ENCODE measurements at places on chromosomes 5 and 9.

DNA sequence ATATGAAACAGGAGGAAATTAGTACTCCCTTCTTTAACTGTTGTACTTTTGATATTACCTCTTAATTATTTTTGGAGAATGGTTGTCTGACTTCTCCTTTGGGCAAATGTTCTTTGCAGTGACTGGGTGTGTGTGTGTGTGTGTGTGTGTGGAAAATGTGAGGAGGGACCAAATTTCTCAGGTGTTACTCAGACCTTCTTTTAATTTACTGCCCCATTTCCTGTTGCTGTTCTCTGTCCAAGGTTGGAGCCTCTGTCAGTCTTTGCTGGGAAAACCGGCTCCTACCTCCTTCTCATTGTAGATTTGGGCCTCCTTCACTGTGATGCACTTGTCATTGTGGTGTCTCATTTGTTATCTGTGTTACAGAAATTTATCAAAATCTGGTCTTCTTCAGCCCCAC is 68.4 kb downstream of the PBX3 start:
- no peak for DNase-seq

- no peak for DNase-seq
These were observed 24.8 kb downstream of the ADCY2 start for GRCh38 chr5:7420510-7421280.

GRCh38 chr5:157283434-157283833 is 17.5 kb downstream of the CYFIP2 start:
- peak; percentile 39 for DNase-seq

DNA sequence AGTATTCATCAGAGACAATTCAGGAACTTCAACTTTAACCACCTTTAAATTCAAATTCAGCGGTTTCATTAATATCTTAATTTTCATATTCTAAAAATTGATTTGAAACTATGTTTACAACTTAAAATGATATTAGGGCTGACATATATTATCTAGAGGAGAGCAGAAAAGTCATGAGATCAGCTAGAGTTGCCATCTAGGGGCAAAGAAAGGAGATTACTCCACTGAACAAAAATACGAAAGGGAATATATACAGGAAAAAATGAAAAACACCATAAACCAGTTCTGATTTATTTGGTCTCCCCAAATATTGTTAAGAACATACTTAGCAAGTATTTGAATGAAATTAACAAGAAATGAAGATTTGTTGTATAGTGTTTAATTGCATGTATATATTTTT is 946.3 kb downstream of the DTWD2 start:
- DNase-seq = no peak

- no peak for DNase-seq
These were observed 388.7 kb downstream of the EFNA5 start for GRCh38 chr5:107282061-107282460.

GRCh38 chr5:13498279-13498678 is 446.2 kb downstream of the DNAH5 start:
- DNase-seq = no peak

GRCh38 chr9:125106285-125106893 is 36.9 kb downstream of the SCAI start:
- DNase-seq = no peak

DNA sequence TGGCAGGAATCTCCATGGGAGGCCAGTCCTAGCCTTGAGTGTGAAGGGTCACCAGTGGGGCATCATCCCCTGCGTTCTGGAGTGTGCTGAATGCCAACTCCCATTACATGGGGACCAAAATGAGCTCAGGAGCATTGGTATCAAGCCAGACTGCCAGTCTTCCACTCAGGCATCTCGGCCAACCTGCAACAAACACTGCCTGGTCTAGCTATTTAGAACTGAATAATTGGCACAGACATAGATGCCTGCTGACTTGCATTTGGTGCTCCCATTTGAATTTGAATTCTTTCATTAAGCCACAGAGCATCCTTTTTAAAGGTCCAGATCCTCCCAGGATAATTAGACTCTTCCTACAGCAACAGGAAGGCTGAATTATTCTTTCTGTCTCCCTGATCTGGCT is 116.6 kb upstream of the ABCA1 start:
- DNase-seq = no peak

- no peak for DNase-seq
These were observed 26.0 kb downstream of the IRX4 start for GRCh38 chr5:1856596-1857255.

DNA sequence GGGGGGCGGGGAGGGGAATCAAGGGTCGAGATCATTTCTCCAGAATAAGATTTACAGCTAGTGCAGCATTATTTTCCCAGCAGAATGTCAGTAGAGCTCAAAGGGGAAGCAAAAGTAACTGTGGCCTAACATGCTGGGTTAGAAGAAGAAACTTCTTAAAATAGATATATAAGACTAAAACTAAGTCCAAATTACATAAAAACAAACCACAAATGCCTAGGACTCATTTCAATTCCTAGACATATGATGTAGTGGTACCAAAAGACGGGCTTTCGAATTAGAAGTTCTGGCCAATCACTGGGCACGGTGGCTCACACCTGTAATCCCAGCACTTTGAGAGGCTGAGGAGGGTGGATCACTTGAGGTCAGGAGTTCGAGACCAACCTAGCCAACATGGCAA is 20.8 kb upstream of the MELK start:
- DNase-seq = no peak

DNA sequence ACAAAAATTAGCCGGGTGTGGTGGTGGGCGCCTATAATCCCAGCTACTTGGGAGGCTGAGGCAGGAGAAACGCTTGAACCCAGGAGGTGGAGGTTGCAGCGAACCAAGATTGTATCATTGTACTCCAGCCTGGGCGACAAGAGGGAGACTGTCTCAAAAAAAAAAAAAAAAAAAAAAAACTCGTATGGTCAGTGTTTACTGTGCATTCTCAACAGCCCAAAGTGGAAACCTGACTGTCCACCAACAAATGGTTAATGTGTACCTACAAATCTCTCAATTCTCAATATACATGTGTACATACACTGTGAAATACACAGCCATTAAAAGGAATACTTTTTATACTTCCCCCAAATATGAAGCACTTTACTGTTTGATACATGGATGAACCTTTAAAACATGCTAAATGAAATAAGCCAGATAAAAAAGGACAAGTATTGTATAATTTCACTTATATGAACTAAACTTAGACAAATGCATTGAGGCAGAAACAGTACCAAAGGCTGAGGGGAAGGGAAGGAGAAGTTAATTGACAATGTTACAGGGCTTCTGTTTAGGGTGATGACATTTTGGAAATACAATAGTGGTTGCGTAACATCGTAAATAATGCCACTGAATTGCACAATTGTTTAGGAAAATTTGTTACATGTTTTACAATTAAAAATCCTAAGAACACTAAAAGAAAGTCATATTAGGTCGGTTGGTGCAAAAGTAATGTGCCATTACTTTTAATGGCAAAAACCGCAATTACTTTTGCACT is 16.5 kb downstream of the DNAJA1 start:
- DNase-seq = peak; percentile 46

GRCh38 chr5:9320652-9321051 is 225.2 kb downstream of the SEMA5A start:
- DNase-seq = no peak

DNA sequence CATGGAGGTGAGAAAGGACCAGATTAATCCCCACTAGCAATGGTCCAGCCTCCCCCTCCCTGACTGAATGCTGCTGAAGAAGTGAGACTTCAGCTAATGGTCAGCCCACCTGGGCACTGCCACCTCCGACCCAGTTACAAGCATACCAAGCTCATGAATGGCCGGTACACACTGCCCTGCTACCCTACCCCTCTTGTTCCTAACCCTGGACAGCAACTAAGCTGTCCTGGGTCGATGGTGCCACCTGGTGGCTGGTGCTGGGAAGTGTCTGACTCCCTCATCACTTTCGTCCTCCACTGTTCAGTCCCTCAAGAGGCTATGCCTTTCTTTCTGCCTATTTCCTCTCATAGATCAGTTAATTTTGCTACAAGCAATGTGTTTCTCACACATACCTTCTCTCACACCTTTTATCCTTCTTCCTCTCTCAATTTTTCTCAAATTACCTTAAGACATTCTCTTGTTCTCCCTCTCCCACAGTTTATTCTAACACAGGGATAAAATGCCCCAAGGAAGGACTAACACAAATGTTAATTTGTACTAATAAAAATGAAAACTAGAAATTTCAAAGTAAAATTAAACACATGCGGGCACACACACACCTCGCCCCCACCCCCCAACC is 42.4 kb downstream of the PAX5 start:
- DNase-seq = no peak

- no peak for DNase-seq
These were observed 191.1 kb downstream of the MAT2B start for GRCh38 chr5:163696579-163696887.

DNA sequence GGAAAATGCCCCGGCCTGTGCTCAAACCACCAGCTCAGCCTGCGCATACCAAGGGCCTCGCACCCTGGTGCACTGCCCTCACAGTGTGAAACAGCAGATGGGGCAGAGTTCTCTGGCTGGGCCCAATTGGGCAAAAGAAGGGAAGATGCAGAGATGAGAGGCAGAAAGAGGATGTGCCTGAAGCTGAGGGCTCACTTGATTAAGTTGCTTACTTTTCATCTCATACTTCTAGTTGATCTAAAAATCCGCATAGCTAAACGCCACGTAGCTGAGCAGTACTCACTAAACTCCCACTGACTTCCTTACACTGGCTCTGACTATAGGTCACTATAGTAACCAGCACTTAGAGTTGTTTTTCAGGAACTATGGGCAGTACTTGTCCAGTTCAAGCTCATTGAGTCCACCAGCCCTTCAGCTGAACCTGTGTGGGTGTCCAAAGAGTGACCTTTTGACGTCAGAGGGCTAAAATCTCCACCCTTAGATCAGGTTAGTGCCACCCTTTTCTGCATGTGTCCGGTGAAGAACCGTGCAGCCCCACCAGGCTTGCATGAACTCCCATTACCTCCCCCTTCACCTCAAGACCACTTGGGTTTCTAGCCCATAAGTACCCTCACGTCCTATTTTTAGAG is 215.2 kb downstream of the AUH start:
- no peak for DNase-seq

- DNase-seq = no peak
These were observed 87.4 kb upstream of the PCA3 start for GRCh38 chr9:76676857-76677256.

GRCh38 chr5:159316519-159317383 is 13.5 kb downstream of the IL12B start:
- peak; percentile 41 for DNase-seq

- no peak for DNase-seq
These were observed 541.2 kb downstream of the PTPRD start for GRCh38 chr9:10071579-10071978.

GRCh38 chr9:24497671-24498070 is 48.0 kb downstream of the IZUMO3 start:
- DNase-seq = no peak

DNA sequence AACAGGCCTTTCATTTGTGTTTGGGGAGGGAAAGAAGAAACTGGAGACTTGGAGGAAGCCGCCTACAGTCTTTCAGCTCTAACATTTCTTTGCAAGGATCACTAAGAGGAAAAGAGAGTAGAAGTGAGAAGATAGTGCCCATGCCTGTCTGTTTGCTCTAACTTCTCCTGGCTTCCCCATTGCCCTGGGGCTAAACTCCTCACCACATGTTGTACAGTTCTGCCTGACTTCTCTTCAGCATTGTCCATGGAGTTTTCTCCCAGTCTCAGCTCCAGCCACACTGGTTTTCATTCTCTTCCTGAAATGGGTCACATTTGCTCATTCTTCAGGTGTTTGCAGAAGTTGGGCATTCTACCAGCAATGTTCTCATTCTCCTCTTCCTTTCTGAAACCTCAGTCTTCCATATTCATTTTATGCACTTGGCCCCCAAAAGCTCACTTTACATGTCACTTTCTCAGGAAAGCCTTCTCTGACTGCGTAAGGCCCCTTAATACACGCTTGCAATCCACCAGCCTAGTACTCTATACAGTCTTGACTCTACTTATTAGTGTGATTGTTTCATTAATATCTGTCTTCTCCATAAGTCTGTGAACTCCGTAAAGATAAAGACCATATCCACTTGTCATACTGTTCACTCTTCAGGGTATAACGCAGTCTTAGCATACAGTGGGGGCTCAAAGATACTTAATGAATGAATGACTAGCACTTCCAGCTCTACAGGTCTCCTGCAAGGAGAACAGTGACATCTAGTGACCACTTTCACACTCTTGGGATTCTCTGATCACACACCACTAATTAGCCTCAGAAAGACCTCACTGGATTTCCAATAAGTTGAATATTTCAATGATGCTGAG is 40.2 kb upstream of the TRIM32 start:
- DNase-seq = no peak

- no peak for DNase-seq
These were observed 106.4 kb downstream of the ZSWIM6 start for GRCh38 chr5:61438298-61438970.

GRCh38 chr9:93427655-93428379 is 23.7 kb upstream of the FAM120A start:
- DNase-seq = no peak

DNA sequence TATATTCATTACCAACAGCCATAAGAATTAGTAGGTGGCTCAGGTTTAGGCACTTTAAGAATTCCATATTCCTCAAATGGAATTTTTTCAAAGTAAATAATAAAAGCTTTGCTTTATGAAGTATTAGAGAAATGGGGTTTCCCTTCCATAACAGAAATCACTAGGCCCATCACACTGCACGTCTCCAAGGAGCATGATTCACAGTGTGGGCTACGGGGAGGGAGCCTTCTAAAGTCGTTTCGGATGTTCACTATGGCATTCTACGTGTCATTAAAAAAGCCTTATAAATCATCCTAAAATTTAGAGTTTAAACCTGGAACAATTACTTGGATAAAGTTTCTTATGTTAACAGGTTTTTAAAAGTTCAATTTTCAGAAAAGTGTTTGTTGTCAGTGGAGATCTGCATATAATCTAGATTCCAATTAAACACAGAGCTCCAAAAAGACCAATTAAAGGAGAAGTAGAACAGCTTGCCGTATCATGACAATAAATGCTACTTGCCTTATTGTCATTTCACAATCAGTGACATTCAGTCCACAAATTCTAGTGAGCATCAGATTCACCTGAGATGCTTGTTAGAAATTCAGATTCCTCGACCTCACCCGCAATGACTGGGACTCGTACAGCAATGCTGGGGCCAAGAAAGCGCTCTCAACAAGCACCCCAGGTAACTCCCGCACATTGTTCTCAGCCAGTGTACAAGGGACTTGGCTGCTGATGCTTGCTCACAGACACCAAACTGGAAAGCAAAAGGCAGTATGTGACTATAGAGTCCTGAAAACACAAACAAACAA is 115.7 kb downstream of the NFIB start:
- DNase-seq = no peak
